ENCODE measurements at places on chromosomes 4 and X.

GRCh38 chr4:27245216-27245615 is 384.6 kb downstream of the STIM2 start:
- no peak for DNase-seq

DNA sequence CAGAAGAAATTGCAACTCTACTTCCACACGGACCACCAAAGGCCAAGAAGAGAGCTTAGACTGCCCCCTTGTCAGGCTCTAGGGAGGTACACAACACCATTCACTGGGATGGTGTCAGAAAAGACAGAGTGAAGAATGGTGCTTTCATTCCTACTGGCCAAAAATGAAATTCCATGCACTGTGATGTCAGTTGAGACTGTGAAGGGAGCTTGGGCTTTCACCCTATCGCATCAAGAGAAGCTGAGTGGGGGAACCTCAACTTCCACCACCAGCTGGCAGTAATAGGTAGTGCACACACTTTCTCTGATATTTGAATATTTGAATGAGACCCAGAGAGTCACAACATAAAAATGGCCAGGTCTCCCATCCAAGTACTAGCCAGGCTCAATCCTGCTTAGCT is 65.9 kb downstream of the ZNF711 start:
- DNase-seq = no peak

DNA sequence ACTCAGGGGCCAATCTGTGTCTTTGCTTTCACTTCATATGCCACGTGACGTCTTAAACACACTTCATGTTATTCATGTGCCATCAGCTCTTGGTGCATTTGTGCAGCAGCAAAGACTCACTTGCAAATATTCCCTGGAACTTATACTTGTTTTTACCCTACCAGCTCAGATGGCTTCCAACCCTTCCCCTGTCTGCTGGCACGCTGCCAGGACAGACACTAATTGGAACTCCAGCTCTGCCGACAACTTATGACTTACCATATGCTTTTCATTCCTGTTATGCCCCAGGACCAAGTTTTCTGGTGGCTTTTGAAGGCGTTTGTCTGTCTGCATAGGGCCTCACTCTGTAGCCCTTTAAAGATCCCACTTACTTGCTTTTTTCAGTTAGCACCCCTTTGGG is 261.7 kb upstream of the GNPDA2 start:
- no peak for DNase-seq

DNA sequence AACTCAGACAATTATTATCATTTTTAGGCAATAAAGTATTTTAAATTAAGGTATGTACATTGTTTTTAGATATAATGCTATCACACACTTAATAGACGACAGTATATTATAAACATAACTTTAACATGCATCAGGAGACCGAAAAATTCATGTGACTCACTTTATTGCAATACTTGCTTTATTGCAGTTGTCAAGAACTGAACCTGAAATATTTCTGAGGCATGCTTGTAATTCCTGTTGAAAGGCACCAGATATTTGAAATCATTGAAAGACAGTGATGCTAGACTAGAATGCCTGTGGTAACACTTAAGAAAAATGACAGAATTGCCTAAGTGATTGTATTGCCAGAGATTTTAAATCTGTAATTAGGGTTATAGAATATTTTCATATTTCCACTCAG is 175.6 kb upstream of the MAGEB2 start:
- no peak for DNase-seq

DNA sequence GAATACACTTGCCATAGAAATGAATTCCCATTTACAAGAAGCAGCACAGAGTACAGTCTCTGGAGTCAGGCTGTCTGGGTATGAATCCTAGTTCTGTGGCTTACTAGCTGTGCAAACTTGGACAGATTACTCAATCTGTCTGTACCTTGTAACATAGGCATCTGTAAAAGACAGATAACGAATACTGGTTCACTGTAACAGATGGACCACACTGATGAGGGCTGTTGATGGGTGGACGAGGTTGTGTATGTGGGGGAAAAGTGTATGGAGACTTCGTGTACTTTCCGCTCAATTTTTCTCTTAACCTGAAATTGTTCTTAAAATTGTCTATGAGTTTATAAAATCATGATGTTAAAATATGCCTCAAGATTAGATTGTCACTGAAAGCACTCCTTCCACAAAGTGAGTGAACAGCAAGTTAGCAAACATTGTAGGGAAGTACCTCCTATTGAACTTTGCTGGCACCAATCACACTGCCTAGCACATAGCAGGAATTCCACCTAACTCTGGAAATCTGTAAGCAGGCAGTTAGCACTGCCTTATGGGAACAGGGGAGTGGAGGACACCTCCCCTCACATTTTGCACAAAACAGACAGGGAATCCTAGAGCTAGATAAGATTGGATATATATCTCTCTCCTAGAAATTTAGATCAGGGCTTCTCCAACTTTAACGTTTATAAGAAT is 6.5 kb upstream of the EXOSC9 start:
- DNase-seq = no peak

- no peak for DNase-seq
These were observed 402.2 kb upstream of the AADAT start for GRCh38 chr4:170491981-170492380.

DNA sequence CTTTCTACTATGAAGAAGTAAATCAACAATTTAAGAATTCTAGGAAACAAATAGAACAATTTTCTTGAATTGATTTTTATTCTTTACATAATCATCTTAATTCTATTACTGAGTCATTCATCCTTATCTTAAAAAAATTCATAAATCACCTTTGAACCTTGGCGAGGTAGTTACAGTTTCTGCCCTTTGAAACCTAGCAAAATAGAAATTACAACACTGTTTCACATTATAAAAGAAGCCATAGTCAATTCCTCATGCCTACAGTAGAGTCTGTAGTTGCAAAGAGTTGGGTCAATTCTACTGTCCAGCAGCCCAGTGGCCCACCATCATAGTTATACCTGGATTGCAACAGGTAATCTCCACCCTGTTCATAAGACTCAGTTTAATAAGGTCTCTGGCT is 7.3 kb downstream of the SMIM31 start:
- DNase-seq = no peak

- no peak for DNase-seq
These were observed 3.6 kb downstream of the SMIM14 start for GRCh38 chr4:39635023-39635422.

- no peak for DNase-seq
These were observed 200.4 kb downstream of the DACH2 start for GRCh38 chrX:86348669-86349068.

GRCh38 chr4:104642521-104642920 is 147.8 kb upstream of the CXXC4 start:
- no peak for DNase-seq

GRCh38 chr4:19300213-19300612 is 951.5 kb upstream of the SLIT2 start:
- DNase-seq = no peak

Data from stimulated activated CD4-positive, alpha-beta T cell treated with anti-CD3 and anti-CD28 coated beads, Interleukin-1b, Interleukin-23, amount 100 ng/mL, for 24 hours (primary cell).